ENCODE measurements at places on chromosomes 2 and 18. TPM values are rescaled to one million over a fixed set of nuclear protein-coding genes. Genes with fewer than 3 reads are reported as not detected.

- H3K4me3 ChIP-seq, result no peak overlapping the region
- no peak overlapping the region for H3K27ac ChIP-seq
- no peaks in the 10 kb centered on the region for H3K27me3 ChIP-seq
- no peak for DNase-seq
These were observed 127.3 kb upstream of the LGALSL start for GRCh38 chr2:64326578-64327050.

DNA sequence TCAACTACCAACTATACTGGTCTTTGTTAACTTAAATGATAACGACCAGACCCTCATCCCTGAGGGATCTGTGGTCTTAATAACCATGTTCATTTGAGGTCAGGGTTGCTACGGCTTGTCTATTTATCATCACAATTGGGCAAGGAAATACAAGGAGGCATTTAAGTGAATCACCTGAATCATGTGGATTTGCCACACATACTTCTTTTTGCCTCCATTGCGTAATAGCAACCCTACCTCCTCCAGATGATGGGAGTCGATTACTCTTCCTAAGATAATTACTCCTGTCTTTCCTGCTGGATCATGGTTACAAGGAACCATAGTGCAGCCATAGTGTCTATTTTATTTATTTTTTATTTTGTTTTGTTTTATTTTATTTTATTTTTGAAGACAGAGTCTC lies 42.2 kb downstream of the TAF4B start:
- H3K4me1 ChIP-seq, result no peaks in the 10 kb centered on the region
- H3K4me3 ChIP-seq, result no peak overlapping the region
- H3K36me3 ChIP-seq, result no peaks in the 10 kb centered on the region
- no peaks in the 10 kb centered on the region for H3K27me3 ChIP-seq

GRCh38 chr18:32072321-32072720 lies 19.4 kb upstream of the RNF138 start:
- no peak for DNase-seq
- H3K27me3 ChIP-seq, result no peaks in the 10 kb centered on the region
- H3K4me1 ChIP-seq, result no peaks in the 10 kb centered on the region
- H3K4me3 ChIP-seq, result no peak overlapping the region
- no peaks in the 10 kb centered on the region for H3K36me3 ChIP-seq
- no peak overlapping the region for H3K27ac ChIP-seq

DNA sequence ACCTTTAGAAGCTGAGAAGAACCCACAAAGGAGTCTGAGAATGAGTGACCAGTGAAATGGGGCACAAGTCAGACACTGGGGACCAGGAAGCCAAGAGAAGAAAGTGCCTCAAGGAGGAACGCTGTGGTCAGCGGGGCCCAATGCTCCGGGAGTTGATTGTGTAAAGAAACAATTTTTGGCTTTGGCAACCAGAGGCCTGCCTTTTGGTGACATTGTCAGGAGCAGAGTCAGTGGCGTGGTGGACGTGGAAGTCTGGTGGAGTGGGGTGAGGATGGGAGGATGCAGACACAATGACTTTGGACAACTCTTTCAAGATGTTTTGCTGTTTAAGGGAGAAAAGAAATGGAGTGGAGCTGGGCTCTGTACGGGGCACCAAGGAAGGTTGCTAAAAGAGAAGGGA lies 100.2 kb upstream of the SEC11C start:
- H3K36me3 ChIP-seq, result no peaks in the 10 kb centered on the region
- DNase-seq, result no peak
- H3K4me3 ChIP-seq, result no peak overlapping the region

GRCh38 chr2:49261781-49262180 lies 107.5 kb upstream of the FSHR start:
- H3K4me1 ChIP-seq, result no peaks in the 10 kb centered on the region
- no peaks in the 10 kb centered on the region for H3K36me3 ChIP-seq
- H3K27ac ChIP-seq, result no peak overlapping the region
- no peak overlapping the region for H3K4me3 ChIP-seq

GRCh38 chr18:48688961-48689360 lies 150.1 kb downstream of the CTIF start:
- H3K27me3 ChIP-seq, result no peaks in the 10 kb centered on the region
- H3K4me1 ChIP-seq, result no peaks in the 10 kb centered on the region
- no peak overlapping the region for H3K4me3 ChIP-seq

DNA sequence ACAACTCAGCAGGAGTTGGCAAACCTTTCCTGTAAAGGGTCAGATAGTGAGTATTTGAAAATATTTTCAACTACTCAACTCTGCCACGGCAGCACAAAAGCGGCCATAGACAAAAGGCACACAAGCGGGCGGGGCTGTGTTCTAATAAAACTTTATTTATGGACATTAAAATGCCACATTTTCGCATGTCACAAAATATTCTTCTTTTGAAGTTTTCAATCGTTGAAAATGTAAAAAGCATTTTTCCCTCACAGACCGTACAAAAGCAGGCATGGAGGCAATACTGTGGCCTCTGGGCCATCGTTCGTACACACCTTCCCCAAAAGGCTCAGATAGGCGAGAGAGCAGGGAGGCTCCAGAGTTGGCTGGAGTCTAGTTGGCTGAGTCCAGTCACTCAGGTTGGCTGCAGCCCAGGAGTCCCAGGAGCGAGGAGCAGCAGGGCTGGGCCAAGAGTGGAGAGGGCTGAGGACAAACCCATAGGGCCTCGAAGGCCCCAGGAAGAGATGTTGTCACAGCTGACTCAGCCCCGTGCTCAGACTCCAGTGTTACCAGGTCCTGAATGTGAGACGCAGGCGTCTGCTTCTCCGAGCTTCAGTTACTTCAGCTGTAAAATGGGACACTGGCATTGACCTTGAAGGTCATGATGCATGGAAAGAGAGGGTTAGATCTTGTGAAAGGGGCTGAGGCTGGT lies 42.5 kb downstream of the SDC1 start:
- H3K36me3 ChIP-seq, result no peaks in the 10 kb centered on the region
- no peak for DNase-seq
- H3K27ac ChIP-seq, result peak overlapping the region; percentile 59
- H3K4me1 ChIP-seq, result no peaks in the 10 kb centered on the region
- H3K27me3 ChIP-seq, result no peaks in the 10 kb centered on the region

- no peak overlapping the region for H3K27ac ChIP-seq
- H3K4me3 ChIP-seq, result no peak overlapping the region
- no peaks in the 10 kb centered on the region for H3K36me3 ChIP-seq
- DNase-seq, result no peak
- H3K4me1 ChIP-seq, result no peaks in the 10 kb centered on the region
- no peaks in the 10 kb centered on the region for H3K27me3 ChIP-seq
These were observed 45.8 kb upstream of the SMIM21 start for GRCh38 chr18:75473316-75473715.

GRCh38 chr2:128420776-128421175 lies 102.1 kb upstream of the HS6ST1 start:
- no peaks in the 10 kb centered on the region for H3K36me3 ChIP-seq
- no peak overlapping the region for H3K27ac ChIP-seq
- no peak for DNase-seq
- H3K27me3 ChIP-seq, result no peaks in the 10 kb centered on the region

The HAAO gene
- 12.5 TPM for total RNA-seq

The TRIP12 gene
- total RNA-seq, result 358 TPM

The IL1RN gene
- total RNA-seq, result 18.2 TPM

The INHBB gene
- 7.8 TPM for total RNA-seq

The SNTG2 gene
- 1.6 TPM for total RNA-seq

The MEIS1 gene
- 158 TPM for total RNA-seq

Data from lung (tissue), 17 donors.